Activated CD4-positive, alpha-beta T cell treated with anti-CD3 and anti-CD28 coated beads, Interleukin-2, amount 10 ng/mL, durations not matched to agents 24 days and 14 days (primary cell): ENCODE measurements at places on chromosomes 3 and 15.

DNA sequence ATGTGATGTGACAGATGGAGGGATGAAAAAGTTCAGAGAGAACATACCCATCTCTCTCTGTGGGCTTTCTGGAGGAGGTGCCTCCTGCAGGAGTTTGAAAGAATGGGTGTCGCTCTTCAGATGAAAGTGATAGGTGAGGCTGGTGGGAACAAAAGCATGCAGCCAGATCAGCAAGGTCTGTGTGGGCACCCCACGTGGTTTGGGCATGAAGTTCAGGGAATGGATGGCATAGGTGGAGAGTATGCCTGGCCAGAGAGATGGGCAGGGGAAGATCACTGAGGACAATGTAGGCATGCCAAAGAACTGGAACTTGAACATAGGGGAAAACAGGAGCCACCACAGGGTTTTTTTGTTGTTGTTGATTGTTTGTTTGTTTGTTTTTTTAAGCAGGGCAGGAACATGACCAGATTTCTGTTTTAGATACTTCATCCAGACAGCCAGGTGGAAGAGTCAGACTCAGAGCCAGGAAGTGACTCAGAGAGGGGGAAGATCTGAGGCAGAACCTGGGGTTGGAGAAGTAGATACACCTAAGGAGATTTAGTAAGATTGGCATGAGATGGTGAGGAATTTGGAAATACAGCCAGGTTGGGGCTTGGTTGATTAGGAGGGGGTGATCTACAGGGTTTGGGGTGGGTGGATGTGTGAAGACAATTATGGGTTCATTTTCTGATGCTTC is 64.8 kb upstream of the CLSTN2 start:
- H3K36me3 ChIP-seq = no peaks in the 10 kb centered on the region
- H3K4me1 ChIP-seq = no peaks in the 10 kb centered on the region

- peak overlapping the region; percentile 85 for H3K27ac ChIP-seq
- peaks cover 71% of the 10 kb centered on the region for H3K36me3 ChIP-seq
- DNase-seq = no peak
Measured at GRCh38 chr15:77036537-77037387, 34.1 kb downstream of the TSPAN3 start.

- H3K36me3 ChIP-seq = no peaks in the 10 kb centered on the region
- no peak overlapping the region for H3K4me3 ChIP-seq
- no peak for DNase-seq
- no peaks in the 10 kb centered on the region for H3K4me1 ChIP-seq
- H3K27me3 ChIP-seq = peaks cover 31% of the 10 kb centered on the region
- no peak overlapping the region for H3K27ac ChIP-seq
Measured at GRCh38 chr15:69988541-69989225, 109.0 kb downstream of the TLE3 start.

- DNase-seq = no peak
- no peak overlapping the region for H3K27ac ChIP-seq
- H3K27me3 ChIP-seq = peaks cover 13% of the 10 kb centered on the region
- no peak overlapping the region for H3K4me3 ChIP-seq
- H3K4me1 ChIP-seq = no peaks in the 10 kb centered on the region
Measured at GRCh38 chr3:17908399-17909191, 166.2 kb upstream of the TBC1D5 start.

GRCh38 chr3:124144035-124144814 is 152.3 kb upstream of the ROPN1 start:
- H3K36me3 ChIP-seq = no peaks in the 10 kb centered on the region
- H3K4me1 ChIP-seq = no peaks in the 10 kb centered on the region
- no peak overlapping the region for H3K27ac ChIP-seq
- peaks cover 2% of the 10 kb centered on the region for H3K27me3 ChIP-seq
- no peak for DNase-seq

DNA sequence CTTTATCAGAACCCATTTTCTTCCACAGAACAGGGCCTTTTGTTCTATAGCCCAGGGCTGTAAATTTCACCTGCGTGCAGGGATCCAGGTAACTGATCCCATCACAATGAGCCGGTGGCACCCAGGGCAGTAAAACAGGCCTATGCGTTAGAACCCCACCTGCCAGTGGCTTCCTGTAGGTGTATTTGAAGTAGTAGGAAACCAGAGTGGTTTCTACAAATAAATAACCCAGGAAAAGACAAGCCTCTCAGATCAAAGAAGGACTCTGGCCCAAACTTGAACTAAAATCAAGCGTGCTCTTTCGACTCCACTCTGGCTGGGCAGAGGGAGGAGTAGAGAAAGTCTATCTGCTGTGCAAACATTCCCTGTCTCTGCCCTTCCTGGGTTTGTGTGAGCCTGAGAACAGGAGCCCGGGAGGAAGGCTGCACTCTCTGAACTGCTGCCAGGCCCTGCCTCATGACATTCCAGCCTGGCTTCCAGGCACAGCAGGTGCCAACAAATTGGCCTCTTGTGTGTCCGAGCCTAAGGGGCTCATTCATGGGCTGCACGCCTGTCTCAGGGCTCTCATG is 77.7 kb downstream of the CEMIP start:
- peak; percentile 55 for DNase-seq
- H3K27me3 ChIP-seq = peaks cover 14% of the 10 kb centered on the region
- H3K4me1 ChIP-seq = peaks cover 7% of the 10 kb centered on the region
- H3K4me3 ChIP-seq = no peak overlapping the region
- H3K36me3 ChIP-seq = no peaks in the 10 kb centered on the region

DNA sequence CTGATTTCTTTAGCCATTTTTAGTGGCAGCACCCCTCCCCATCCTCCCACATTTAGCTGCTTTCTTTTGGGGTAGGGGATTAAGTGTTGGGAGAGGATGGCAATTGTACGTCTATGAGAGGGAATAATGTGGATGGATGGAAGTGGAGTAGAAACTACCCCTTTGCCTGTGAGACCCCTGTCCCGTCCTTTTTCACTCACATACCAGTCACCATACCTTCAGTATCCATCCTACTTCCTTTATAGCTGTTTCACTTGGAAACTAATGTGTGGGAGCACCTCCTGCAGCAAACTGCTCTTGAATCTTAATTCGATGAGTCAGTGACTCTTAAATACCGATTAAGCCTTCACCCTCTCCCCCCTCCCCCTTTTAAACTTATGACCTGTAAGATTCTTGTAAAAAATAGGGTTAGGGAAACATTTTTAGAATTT is 730 bp downstream of the SPRED1 start:
- H3K4me3 ChIP-seq = peak overlapping the region; percentile 82
- peak overlapping the region; percentile 18 for H3K27ac ChIP-seq
- peaks cover 63% of the 10 kb centered on the region for H3K27me3 ChIP-seq
- H3K36me3 ChIP-seq = peaks cover 3% of the 10 kb centered on the region
- no peak for DNase-seq

GRCh38 chr3:143973259-143974021 is 1.8 kb downstream of the DIPK2A start:
- H3K27me3 ChIP-seq = peaks cover 14% of the 10 kb centered on the region
- H3K4me3 ChIP-seq = peak overlapping the region; percentile 98
- H3K27ac ChIP-seq = peak overlapping the region; percentile 96
- H3K36me3 ChIP-seq = peaks cover 5% of the 10 kb centered on the region
- H3K4me1 ChIP-seq = peaks cover 41% of the 10 kb centered on the region

GRCh38 chr3:79297245-79297960 is 470.4 kb downstream of the ROBO1 start:
- no peak overlapping the region for H3K4me3 ChIP-seq
- no peaks in the 10 kb centered on the region for H3K27me3 ChIP-seq
- H3K27ac ChIP-seq = no peak overlapping the region

DNA sequence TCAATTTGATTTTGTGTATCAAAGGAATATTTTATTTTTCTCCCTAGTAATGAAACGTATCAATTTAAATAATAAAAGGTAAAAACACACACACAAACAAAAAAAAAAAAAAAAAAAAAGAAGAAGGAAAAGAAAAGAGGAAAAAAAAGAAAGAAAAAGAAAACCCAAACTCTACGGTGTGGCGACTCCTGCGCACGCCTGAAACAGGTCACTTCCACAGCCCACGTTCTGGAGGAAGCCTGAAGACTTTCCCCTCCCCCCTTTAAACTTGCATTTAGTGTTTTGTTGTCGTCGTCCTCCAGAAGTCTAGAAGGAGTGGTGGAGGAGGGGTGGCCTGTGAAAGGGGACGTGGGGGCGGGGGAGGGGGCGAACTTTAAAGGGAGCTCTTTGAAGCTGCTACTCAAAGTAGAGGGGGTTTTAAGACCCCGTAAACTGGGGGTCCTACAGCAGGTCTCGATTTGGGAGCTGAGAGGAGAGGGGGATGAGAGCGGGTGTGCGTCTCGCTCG is 2.3 kb upstream of the TLE3 start:
- peak; percentile 74 for DNase-seq
- peaks cover 35% of the 10 kb centered on the region for H3K27me3 ChIP-seq
- peak overlapping the region; percentile 92 for H3K4me3 ChIP-seq
- peak overlapping the region; percentile 99 for H3K27ac ChIP-seq
- peaks cover 36% of the 10 kb centered on the region for H3K4me1 ChIP-seq

GRCh38 chr15:58999694-59000093 is 12.2 kb downstream of the RNF111 start:
- no peak overlapping the region for H3K27ac ChIP-seq
- DNase-seq = no peak
- no peak overlapping the region for H3K4me3 ChIP-seq
- peaks cover 30% of the 10 kb centered on the region for H3K4me1 ChIP-seq
- no peaks in the 10 kb centered on the region for H3K27me3 ChIP-seq
- H3K36me3 ChIP-seq = peaks cover 18% of the 10 kb centered on the region

- DNase-seq = no peak
- H3K27ac ChIP-seq = no peak overlapping the region
- H3K27me3 ChIP-seq = peaks cover 5% of the 10 kb centered on the region
- no peak overlapping the region for H3K4me3 ChIP-seq
Measured at GRCh38 chr15:67465196-67465952, 55.6 kb upstream of the C15orf61 start.

- H3K27me3 ChIP-seq = peaks cover 2% of the 10 kb centered on the region
- H3K27ac ChIP-seq = no peak overlapping the region
- no peak for DNase-seq
- H3K36me3 ChIP-seq = no peaks in the 10 kb centered on the region
Measured at GRCh38 chr3:10942690-10943205, 49.8 kb upstream of the SLC6A1 start.

DNA sequence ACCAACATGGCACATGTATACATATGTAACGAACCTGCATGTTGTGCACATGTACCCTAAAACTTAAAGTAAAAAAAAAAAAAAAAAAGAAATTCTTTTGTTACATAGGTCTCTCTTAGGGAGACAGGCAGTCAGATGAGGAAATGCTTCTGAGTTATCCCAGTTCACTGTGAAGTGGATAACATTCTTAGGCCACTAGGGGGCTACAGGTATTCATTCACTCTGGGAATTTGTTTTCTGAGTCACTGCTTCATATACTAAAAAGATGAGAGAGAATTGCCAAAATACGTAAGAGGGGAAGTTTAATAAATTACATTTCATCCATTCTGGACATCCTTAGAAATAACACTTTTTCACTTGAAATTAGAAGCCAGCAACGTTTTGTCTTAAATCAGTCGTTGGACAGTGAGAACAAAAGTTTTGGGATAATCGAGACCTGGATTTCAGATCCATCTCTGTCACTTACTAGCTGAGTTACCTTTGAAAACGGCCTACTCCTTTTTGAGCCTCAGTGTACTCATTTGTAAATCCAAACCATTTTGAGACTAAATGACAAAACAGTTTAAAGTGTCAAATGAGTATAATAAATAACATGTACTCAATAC is 738.4 kb upstream of the ALCAM start:
- no peaks in the 10 kb centered on the region for H3K27me3 ChIP-seq
- DNase-seq = no peak
- no peaks in the 10 kb centered on the region for H3K36me3 ChIP-seq
- no peaks in the 10 kb centered on the region for H3K4me1 ChIP-seq
- no peak overlapping the region for H3K27ac ChIP-seq
- no peak overlapping the region for H3K4me3 ChIP-seq

DNA sequence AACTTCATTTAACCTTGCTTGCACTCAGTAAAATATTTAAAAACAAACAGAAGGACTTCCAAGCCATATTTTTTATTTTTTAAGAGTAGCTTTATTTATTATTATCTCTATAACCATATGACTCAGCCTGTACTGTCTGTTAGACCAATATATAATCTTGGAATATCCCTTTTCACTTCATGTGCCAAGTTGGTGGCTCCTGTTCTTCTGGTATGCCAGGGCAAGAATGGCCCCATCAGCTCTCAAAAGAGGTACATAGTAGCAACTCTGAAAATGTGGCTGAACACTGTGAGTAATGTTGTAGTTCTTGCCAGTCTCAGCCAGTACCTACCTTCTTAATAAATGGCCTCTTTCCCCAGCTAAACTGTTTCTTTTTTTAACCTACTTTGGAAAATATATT is 257.0 kb upstream of the UBE2E1 start:
- H3K4me3 ChIP-seq = no peak overlapping the region
- H3K36me3 ChIP-seq = no peaks in the 10 kb centered on the region
- no peaks in the 10 kb centered on the region for H3K27me3 ChIP-seq
- H3K4me1 ChIP-seq = no peaks in the 10 kb centered on the region
- H3K27ac ChIP-seq = no peak overlapping the region

- H3K4me1 ChIP-seq = no peaks in the 10 kb centered on the region
- DNase-seq = no peak
- no peaks in the 10 kb centered on the region for H3K36me3 ChIP-seq
- H3K27me3 ChIP-seq = peaks cover 5% of the 10 kb centered on the region
- H3K27ac ChIP-seq = no peak overlapping the region
Measured at GRCh38 chr3:124119056-124119716, 127.3 kb upstream of the ROPN1 start.

DNA sequence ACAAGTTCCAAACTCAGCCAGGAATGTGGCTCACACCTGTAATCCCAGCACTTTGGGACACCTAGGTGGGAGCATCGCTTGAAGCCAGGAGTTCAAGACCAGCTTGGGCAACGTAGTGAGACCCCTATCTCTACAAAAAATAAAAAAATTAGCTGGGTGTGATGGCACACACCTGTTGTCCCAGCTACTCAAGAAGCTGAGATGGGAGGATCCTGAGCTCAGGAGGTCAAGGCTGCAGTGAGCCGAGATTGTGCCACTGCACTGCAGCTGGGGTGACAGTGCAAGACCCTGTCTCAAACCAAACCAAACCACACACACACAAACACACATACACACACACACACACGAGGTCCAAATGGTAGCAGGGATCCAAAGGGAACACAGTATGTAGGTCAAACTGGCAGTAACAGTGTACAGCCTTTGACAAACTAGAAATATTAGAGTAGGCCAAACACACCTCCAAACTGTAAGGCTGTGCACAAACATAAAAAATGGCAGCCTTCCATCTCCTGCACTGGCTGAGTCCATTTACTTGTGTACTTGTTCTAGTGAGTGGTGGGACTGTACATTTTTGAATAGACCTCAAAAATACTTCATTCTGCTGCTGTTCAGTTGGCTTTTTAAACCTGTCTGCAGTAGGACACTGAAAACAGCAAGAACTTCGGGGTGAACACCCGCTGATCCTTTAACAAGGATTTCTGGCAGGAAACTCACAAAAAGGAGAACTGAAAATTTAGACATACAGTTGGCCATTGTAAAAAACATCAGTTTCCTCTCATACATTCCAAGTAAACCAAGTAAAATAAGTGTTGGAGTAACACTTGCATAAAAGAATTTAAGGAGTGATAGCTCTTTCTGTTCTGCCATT is 33.6 kb downstream of the INTS14 start:
- no peaks in the 10 kb centered on the region for H3K27me3 ChIP-seq
- no peak for DNase-seq
- H3K27ac ChIP-seq = no peak overlapping the region
- peaks cover 3% of the 10 kb centered on the region for H3K4me1 ChIP-seq
- peaks cover 45% of the 10 kb centered on the region for H3K36me3 ChIP-seq

GRCh38 chr15:76199106-76200082 is 111.9 kb downstream of the ETFA start:
- no peaks in the 10 kb centered on the region for H3K4me1 ChIP-seq
- H3K27ac ChIP-seq = no peak overlapping the region
- H3K27me3 ChIP-seq = no peaks in the 10 kb centered on the region
- no peak overlapping the region for H3K4me3 ChIP-seq
- H3K36me3 ChIP-seq = no peaks in the 10 kb centered on the region
- DNase-seq = no peak
